Activated T-helper 17 cell treated with anti-CD3 and anti-CD28 coated beads, Interleukin-2, amount 50 U/mL, for 72 hours (primary cell): ENCODE measurements at places on chromosomes 3 and 15. TPM values are rescaled to one million over a fixed set of nuclear protein-coding genes. Genes with fewer than 3 reads are reported as not detected.

DNA sequence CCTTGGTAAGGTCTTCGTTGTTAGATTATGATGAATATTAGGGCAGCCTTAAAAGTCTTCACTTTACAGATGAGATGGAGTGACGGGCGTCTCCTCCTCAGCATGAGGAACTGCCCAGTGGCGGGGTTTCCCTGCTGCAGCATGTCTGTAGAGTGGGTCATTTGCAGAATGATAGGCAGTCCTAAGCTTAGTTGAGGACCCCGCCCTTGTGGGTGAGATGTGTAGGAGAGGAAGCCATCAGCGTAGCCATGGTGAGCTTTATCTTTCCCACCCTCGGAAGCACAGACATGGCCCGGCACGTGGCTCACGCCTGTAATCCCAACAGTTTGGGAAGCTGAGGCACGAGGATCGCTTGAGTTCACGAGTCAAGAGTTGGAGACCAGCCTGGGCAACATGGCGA is 877 bp downstream of the NIT2 start:
- no peak for ATAC-seq

DNA sequence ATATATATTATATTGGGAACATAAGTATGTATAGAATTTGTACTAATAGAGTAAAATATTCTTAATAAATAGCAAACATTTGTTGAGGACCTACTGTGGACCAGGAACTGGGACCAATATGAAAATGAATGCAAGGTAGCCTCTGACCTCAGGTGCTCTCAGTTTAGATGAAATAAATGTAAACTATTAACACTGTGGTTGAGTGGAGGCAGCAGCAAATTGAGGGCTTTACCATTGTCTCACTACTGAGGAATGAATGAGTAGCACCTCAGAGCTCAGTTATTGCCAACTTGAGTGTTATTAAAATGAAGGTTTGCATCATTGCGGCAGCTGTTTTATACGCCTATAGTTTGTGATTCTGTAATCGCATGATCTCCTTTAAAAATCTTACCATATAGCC is 90.9 kb upstream of the CGNL1 start:
- ATAC-seq: no peak

GRCh38 chr15:86615816-86616215 is 536.1 kb downstream of the AGBL1 start:
- ATAC-seq: no peak

GRCh38 chr15:51726302-51727073 is 11.0 kb downstream of the LYSMD2 start:
- ATAC-seq: peak; percentile 97

CAV3 gene
- not detected for total RNA-seq

GRCh38 chr3:188739511-188739910 is 432.3 kb upstream of the TPRG1 start:
- no peak for ATAC-seq

GRCh38 chr3:57298041-57298440 is 5.6 kb upstream of the ASB14 start:
- ATAC-seq: peak; percentile 90

SLC51A gene
- total RNA-seq: not detected

- no peak for ATAC-seq
Measured at GRCh38 chr3:25619382-25619781, 45.3 kb downstream of the TOP2B start.

CASR gene
- 3.9 TPM for total RNA-seq

MKRN2OS gene
- not detected for total RNA-seq

ADGRG7 gene
- not detected for total RNA-seq

- ATAC-seq: no peak
Measured at GRCh38 chr3:195212033-195212748, 58.8 kb downstream of the XXYLT1 start.

TRIM42 gene
- total RNA-seq: not detected

SCN11A gene
- total RNA-seq: 0.22 TPM
